ENCODE measurements at places on chromosomes 11 and 22.
A peak's percentile ranks its signal among the peaks of the same experiment; 100 is the strongest.

- DNase-seq = no peak
Measured at GRCh38 chr11:22491555-22492225, 133.9 kb downstream of the FANCF start.

DNA sequence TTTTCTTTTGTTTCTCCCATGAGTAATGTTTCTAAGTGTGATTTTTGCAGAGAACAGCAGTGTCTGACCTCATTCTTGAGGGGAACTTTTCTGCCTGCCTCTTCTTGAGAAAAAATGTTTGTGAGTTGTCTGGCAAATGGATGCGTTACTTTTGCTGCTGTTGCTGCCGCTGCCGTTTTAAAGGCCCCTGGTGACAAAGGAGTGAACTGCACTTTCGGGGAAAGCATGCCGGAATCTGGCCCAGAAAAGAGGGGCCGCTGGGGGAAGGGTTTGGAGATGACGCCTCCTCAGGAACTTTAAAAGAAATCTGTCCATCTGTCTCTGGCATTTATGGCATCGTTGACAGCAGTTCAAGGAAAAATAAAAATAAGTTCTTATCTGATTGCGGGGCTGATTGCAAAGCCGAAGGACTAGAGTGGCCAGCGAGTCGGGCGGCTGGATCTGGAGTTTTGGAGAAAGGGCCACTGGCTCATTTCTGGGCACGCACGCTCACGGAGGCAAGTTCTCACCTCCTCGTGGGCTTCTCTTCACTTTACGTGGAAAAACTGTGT, 16.5 kb downstream of the ZBTB16 start:
- DNase-seq = peak; percentile 34

- no peak for DNase-seq
Measured at GRCh38 chr11:73019449-73019848, 122.7 kb downstream of the FCHSD2 start.

- DNase-seq = peak; percentile 46
Measured at GRCh38 chr11:14587258-14587657, 56.3 kb upstream of the PDE3B start.

DNA sequence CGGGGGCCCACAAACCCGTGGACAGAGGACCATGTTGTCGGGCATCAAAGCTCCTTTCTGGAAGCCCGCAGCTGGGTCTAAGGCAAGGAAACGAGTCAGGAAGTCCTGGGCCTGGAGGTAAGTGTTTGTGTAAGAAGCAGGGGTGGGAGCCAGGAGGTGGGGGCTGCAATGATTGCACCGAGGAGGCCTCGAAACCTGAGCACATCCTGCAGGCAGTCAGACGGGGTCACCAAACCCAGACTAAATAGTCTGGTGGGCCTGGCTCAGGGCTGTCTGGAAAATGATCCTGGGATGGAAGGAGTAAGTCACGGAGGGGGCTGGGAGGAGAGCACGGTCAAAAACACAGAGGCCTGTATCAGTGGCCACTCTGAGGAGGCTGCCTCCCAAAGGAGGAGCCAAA, 539.2 kb downstream of the MN1 start:
- no peak for DNase-seq

GRCh38 chr11:120994091-120994859, 29.6 kb upstream of the TBCEL start:
- DNase-seq = no peak

GRCh38 chr11:74870485-74870884, 78.4 kb downstream of the XRRA1 start:
- DNase-seq = peak; percentile 87

- peak; percentile 53 for DNase-seq
Measured at GRCh38 chr11:94768602-94769541, 716 bp downstream of the AMOTL1 start.

GRCh38 chr22:30176431-30176830, 70.1 kb downstream of the LIF start:
- no peak for DNase-seq

DNA sequence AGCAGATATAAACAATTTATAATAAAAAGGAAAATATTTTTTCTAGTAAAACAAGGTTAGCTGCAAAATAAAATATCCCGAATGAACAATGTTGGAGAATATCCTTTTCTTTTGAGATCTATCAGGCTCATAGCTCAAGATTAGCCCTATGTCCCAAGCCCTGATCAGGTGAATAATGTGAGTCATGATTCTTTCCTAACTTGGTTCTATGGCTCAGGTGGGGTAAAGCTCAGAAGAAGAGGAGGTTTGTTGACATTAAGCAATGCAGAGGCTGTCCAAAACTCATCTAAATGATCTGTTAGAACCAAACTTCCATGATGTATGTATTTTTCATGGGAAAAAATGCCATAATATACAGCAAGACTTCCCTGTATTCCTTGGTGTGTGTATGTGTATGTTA, 86.1 kb downstream of the TRIM44 start:
- DNase-seq = no peak

- no peak for DNase-seq
Measured at GRCh38 chr11:114031967-114032320, 27.6 kb upstream of the ZBTB16 start.

- no peak for DNase-seq
Measured at GRCh38 chr22:28268171-28268570, 349.1 kb upstream of the PITPNB start.

- no peak for DNase-seq
Measured at GRCh38 chr22:24695060-24695459, 79.5 kb downstream of the PIWIL3 start.

GRCh38 chr22:39242595-39243438, 2.0 kb downstream of the PDGFB start:
- no peak for DNase-seq

DNA sequence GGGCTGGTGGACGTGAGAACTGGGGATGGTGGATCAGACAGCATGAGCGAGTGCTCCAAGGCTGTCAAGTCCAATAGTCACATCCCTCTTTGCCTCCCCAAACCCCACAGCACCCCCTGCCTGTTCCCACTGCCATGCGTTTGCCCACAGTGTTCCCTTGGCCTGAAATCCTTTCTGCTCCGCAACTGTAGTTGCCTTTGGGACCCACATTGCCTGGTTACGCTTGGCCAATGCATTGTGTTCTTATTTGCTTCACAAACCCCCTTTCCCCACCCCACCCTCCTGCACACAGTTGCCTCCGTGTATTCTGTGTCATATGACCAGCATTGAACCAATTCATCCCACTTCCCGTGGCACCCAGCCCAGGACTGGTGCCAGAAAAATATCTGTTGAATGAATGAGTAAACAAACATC, 2.1 kb upstream of the KIAA0930 start:
- no peak for DNase-seq

GRCh38 chr11:19241260-19242178, 774 bp upstream of the E2F8 start:
- DNase-seq = peak; percentile 78

DNA sequence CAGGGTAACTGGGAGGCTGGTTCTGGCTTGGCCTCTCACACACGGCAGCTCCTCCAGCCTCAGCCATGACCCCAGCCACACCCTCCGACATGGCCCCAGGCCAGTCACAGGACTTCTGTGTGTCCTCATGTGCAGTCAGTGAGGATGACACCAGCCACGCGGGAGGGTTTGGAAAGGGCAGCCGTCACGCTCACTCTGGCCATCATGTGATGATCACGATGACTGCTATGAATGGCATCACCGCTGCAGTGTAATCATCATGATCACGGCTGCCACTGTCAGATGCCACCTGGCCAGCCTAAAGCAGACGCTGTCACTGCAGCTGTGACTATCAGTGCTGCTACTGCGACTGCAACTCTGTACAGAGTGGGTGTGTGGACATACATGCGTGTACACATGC, 640.9 kb downstream of the BRD1 start:
- no peak for DNase-seq

DNA sequence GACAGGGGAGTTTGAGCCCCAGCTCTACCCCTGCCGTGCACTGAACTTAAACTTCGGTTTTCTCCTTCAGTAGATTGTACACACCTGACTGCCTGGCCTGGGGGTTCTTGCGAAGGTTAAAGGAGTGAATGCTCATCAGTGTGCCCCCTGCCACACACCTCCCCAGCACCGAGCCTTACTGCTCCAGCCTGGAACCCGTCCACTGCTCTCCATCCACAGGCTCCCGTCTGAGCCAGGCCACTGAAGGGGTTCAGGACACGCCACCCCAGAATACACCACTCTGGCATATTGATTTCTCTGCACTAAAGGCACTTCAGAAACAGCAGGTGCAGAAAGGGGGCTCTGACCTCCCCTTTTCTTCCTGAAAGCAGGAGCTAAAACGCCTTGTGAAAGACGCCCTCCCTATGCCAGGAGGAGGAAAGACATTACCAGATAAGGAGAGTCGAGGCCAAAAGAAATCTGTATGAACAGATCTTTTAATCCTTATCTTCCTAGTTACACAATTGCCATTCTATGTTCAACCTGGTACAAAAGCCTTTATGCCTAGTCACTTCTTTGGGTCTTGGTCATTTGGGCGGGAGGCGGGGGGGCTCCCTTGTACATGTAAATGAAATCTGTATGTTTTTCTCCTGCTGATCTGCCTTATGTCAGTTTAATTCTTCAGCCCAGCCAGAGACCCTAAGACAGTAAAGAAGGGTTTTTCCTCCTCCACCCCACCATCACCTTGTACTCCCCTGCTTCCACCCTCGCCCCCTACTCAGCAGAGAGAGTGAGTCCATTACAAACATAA, 1.9 kb upstream of the SSTR3 start:
- DNase-seq = no peak

DNA sequence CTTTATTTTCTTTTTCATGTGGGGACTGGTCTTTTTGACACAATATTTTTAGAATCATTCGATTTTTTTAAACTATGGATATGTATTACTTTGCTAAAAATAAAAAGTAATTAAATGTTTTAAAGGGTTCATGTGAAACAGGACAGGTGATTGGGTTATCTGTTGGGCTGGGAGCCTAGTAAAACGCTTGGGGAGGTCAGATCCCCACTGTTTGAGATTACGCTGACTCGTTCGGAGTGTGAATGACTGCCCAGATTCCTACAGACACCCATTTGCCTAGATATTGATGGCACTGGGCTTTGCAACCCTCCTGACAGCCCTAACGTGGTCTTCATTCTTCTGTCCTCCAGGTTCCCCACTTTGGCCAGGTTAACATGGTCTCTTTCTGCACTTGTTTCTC, 62.9 kb upstream of the UBASH3B start:
- no peak for DNase-seq

- DNase-seq = no peak
Measured at GRCh38 chr11:68891351-68891948, 12.2 kb downstream of the MRPL21 start.

DNA sequence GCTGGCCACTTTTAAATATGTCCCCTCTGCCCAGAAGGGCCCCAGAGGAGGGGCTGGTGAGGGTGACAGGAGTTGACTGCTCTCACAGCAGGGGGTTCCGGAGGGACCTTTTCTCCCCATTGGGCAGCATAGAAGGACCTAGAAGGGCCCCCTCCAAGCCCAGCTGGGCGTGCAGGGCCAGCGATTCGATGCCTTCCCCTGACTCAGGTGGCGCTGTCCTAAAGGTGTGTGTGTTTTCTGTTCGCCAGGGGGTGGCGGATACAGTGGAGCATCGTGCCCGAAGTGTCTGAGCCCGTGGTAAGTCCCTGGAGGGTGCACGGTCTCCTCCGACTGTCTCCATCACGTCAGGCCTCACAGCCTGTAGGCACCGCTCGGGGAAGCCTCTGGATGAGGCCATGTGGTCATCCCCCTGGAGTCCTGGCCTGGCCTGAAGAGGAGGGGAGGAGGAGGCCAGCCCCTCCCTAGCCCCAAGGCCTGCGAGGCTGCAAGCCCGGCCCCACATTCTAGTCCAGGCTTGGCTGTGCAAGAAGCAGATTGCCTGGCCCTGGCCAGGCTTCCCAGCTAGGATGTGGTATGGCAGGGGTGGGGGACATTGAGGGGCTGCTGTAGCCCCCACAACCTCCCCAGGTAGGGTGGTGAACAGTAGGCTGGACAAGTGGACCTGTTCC, 46.5 kb downstream of the GRAMD4 start:
- DNase-seq = no peak

- DNase-seq = no peak
Measured at GRCh38 chr11:95831198-95831883, 41.0 kb downstream of the CEP57 start.
